ENCODE measurements at places on chromosomes 6 and 20.

DNA sequence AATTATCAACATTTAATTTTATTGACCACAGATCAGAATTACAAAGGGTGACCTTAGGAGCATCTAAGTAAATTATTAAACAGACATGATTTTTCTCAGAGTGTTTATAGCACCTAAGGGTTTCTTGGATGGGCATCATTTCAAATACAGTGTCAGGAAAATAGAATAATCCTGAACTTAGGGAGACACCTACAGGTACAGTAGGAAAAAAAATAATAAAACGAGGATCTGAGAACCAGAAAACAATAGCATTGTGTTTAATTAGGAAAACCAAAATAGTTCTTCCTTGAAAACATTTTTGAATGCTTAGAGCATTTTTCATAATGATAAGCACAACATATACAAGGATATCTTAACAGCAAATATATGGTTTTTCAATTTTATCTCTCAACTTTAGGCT, 39.2 kb downstream of the MMUT start:
- no peak for DNase-seq

- DNase-seq, result no peak
These were observed 149.7 kb downstream of the PRL start for GRCh38 chr6:22146931-22147701.

- DNase-seq, result no peak
These were observed 831 bp upstream of the SIRPB2 start for GRCh38 chr20:1491860-1492642.

DNA sequence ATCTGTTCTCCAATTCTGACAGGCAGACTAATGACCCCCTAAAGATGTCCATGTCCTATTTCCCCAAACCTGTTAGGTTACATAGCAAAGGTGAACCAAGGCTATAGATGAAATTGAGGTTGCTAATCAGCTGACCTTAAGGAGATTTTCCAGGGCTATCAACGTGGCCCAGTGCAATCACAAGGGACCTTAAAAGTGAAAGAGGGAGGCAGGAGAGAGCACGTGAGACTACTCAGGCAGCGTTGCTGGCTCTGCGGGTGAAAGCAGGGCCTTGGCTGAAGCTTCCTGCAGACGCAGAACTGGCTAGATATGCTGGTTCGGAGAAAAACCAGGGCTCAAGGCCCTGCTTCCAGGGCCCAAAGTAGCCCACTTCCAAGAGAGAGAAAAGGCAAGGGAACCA, 78.7 kb downstream of the NCOA7 start:
- DNase-seq, result no peak

- no peak for DNase-seq
These were observed 882.7 kb upstream of the FLRT3 start for GRCh38 chr20:15220009-15220656.

GRCh38 chr6:32603222-32603621, 13.6 kb upstream of the HLA-DRB1 start:
- DNase-seq, result no peak

- no peak for DNase-seq
These were observed 4.9 kb upstream of the NELFCD start for GRCh38 chr20:58976061-58976730.

GRCh38 chr6:42010909-42011308, 39.4 kb upstream of the TAF8 start:
- no peak for DNase-seq

DNA sequence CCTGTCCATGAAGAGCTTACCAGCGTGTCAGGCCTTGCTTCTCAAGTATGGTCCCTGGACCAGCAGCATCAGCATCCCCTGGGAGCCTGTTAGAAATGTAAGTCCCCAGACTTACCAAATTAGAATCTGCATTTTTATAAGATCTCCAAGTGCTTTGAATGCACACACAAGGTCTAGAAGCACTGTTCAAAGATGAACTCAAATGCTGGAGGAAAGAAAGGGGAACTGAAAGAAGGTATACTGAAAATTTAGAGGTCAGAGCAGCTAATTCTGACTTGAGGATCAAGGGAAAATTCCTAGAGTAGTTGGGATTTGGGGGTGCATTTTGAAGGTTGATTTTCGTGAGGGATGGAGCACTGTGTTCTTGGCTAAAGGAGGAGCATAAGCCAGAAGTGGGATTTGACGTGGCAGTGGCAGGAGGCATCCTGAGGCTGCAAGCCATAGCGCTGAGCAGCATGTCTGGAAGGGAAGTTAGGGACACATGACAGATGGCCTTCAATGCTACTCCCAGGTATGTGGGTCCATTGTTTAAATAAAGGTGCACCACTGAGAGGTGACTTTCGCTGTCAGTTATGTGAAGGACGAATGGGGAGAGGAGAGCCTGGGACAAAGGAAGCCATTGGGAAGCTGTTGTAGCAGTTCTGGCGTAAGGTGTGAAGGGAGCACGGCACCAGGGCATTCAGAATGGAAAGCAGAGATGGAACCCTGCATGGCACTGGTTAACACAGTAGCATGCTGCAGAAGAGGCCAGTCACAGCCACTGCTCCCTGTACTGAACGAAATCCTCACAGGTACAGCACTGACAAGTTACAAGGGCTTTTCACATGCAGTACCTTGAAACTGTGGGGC, 36.2 kb downstream of the ARMC2 start:
- no peak for DNase-seq

GRCh38 chr6:144265061-144265357, 20.1 kb upstream of the UTRN start:
- no peak for DNase-seq

DNA sequence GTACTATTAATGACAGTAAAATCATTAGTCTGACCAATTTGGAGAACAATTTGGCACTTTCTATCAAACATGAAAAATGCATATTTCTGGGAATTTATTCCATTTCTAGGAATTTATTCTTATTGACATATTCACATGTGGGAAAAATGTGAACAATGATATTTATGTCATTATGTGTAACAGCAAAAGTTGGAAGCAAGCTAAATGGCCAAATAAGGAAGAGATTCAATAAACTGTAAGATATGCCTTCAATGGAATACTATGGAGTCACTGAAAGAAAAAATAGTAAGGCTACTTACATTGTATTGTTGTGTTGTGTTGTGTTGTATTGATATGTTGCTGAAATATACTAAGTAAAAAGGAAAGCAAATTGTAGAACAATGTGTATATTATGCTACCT, 100.5 kb upstream of the EDN1 start:
- DNase-seq, result no peak

DNA sequence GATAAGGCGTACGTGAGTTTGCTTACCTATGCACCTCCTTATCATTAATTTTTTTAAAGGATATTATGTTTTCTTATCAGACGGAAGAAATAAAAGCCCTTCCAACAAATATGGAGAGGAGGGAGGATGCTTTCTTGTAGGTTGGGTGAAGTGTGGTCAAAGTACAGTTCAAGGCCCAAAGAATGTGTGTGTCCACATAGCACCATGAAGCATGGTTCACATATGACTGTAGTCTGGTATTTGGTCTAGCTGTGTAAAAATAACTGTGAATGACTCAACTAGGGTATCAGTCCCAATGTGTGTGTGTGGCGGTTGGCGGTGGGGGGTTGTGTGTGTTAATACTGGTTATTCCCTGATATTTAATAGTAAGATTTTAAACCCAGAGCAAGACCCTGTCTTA, 212.7 kb downstream of the TMEM242 start:
- no peak for DNase-seq

- DNase-seq, result no peak
These were observed 23.1 kb upstream of the LAMP5 start for GRCh38 chr20:9491324-9491723.

DNA sequence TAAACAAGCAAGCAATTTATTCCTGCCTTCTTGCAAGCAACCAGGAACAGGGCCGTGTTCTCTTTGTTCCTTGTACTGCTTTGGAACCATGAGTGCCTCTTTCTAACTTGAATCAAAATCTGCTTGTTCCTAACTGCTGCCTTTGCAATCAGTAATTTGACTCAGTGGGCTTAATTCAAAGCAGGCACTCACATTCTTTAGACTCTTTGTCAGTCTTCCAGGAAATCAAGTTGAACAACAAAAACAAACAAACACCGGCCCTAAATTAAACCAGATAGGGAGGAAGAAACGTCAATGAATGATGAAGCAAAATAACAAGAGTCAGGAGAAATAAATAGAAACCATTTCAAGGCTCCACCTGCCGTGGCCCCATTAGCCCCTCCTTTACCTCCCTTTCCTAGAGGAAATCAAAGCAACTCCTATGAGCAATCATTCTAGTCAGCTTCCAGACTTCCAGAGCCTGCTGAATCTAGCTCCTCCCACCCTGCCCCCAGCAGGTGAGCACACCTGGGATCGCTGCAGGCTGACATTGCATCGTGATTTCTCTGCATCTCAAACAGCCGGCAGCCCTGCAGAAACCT, 582.2 kb upstream of the FLRT3 start:
- DNase-seq, result no peak

GRCh38 chr6:163720005-163720404, 305.5 kb downstream of the QKI start:
- no peak for DNase-seq

GRCh38 chr6:71349976-71350615, 61.5 kb downstream of the OGFRL1 start:
- DNase-seq, result no peak

GRCh38 chr6:127186889-127187288, 68.4 kb downstream of the RSPO3 start:
- DNase-seq, result peak; percentile 66

GRCh38 chr6:22949967-22950366, 380.6 kb downstream of the HDGFL1 start:
- no peak for DNase-seq

DNA sequence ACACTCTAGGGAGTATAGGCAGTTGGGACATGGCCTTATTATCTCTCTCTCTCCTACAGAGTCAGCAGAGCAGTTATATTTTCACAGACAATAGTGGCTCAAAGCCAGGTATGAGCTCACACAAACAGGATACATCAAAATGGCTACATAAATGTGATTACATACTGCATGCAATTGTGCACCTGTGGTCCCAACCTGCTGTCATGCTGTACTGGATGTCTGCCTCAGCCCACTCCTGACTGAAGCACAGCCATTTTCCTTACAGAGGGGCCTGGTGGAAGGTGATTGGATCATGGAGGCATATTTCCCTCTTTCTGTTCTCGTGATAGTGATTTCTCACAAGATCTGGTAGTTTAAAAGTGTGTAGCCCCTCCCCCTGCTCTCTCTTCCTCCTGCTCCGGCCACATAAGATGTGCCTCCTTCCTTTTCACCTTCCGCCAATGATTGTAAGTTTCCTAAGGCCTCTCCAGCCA, 37.0 kb upstream of the SAMHD1 start:
- no peak for DNase-seq

- no peak for DNase-seq
These were observed 197.4 kb downstream of the PTPRK start for GRCh38 chr6:128323011-128323410.

DNA sequence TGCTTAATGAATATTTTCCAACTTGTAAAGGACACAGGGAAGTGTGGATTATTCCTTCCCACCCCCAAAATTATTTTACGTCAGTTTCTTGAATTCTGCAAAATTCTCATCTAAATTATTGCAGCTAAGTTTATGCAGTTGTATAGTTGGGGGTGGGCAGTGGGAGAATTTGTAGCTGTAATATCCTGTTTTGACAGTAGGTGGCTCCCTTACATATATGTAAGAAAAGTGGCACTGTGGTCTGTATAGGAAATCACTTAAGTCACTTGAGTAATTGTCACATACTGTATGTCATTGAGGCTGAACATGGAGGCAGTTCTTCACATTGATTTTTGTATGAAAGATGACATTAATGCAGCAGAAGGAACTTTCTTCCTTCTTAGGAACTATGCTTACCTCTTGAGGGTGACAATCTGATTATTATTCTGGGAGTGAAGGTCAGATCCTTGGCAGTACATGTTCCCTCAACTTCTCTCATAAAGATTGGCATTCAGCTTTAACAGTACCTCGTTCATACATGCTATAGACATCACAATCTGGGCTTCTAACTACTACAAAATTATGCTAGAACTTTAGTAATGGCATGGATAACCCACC, 14.6 kb upstream of the CFAP206 start:
- peak; percentile 8 for DNase-seq

Data from stimulated activated CD4-positive, alpha-beta T cell treated with anti-CD3 and anti-CD28 coated beads, Interleukin-1b, Interleukin-23, amount 100 ng/mL, for 48 hours (primary cell).